Stimulated activated CD8-positive, alpha-beta memory T cell treated with anti-CD3 and anti-CD28 coated beads, Interleukin-15, amount 100 ng/mL, for 48 hours (primary cell): ENCODE measurements at places on chromosomes 1 and 21.

DNA sequence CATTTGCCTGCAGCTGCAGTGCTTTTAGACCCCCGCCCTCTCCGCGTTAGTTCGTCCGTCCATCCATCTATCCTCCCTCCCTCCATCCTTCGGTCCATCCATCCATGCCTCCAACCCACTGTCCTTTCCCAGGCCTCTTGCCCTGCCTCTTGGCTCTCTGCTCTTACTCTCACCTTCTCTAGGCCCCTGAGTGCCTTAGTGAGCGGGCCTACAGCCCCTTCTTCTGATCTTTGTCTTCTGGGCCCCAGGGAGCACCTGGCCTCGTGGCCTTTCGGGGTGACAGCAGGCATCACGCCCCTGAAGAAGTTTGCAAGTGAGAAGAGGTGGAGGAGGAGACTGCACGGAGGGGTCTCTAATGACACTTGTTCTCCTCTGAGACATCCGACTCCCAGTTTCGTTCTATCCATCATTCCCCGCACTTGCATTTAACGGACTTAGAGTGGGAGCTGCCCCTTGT lies 842 bp downstream of the ATXN7L2 start:
- DNase-seq: no peak

GRCh38 chr21:33884376-33885171 lies 31.0 kb downstream of the ATP5PO start:
- DNase-seq: no peak

- no peak for DNase-seq
These were observed 95.9 kb downstream of the RASAL2 start for GRCh38 chr1:178189814-178190213.

GRCh38 chr1:91129017-91129416 lies 107.2 kb upstream of the ZNF644 start:
- no peak for DNase-seq

GRCh38 chr1:177186639-177187038 lies 15.9 kb downstream of the BRINP2 start:
- no peak for DNase-seq

DNA sequence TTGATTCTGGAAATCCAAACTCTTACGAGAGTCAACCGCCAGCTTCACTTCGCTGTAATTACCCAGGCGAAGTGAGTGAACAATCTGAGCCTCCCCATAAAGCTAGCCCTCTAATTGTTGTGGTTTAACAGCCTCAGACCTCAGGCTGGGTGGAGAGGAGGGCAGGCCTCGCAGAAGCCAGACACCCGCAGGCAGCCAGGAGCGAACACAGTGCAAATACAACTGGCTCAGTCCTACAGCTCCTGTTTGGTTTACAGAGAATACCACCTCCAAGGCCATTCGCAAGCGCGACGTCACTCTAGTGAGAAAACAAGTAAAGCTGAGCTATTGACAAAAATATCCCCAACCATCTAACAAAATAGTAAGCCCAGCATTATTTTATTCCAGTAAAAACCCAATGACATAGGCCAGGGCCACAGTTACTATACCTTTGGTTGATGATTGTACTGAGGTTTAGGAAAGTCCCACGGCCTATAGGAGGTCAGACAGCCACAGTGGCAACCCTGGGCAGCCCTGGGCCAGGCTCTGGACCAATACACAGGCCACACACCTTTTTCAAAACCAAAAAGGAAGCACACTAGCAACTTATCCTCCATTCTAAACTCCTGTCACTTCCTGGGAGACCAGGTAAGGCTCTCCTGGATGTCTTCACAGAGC lies 163.3 kb downstream of the ETS2 start:
- DNase-seq: no peak

DNA sequence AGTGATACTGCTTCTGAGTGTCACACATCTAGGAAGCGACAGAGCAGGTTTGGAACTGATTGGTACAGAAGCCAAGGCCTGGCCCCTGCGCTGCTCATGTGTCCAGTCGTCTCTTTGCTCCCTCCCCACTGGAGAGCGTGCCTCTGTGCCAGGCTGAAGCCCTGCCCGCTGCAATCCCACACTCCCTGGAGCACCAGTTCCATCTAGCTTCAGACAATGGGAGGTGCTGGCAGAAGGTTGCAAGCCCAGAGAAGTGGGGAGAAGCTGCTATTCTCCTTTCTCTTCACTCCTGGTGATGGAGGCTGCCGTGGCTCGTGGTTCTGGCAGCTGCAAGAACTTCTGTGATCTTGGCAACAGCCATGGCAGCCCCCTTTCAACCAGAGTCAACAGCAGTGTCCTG lies 250.9 kb downstream of the MATN1 start:
- DNase-seq: no peak

DNA sequence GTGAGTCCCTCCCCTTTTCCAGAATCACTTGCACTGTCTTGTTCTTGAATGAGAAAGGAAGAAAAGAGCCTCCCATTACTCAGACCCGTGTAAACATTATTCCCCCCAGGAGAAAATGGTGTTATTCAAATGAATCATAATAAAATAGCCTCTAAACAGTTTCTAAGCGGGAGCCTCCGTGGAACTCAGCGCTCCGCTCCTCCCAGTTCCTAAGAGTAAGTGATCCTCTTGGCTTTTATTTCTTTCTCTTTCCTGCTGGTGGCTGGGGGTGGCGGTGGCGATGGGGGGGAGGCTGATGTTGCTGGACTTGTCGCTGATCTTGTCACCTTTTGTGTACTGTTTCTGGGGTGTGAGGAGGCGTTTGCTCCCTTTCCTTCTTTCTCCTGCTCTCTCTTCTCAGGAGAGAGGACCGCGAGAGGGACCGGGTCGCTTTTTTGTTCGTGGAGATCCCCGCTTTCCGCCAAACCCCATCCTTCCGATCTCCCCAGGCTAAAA lies 781 bp downstream of the PROX1 start:
- no peak for DNase-seq

- no peak for DNase-seq
These were observed 35.6 kb upstream of the POU2F1 start for GRCh38 chr1:167185062-167185461.

DNA sequence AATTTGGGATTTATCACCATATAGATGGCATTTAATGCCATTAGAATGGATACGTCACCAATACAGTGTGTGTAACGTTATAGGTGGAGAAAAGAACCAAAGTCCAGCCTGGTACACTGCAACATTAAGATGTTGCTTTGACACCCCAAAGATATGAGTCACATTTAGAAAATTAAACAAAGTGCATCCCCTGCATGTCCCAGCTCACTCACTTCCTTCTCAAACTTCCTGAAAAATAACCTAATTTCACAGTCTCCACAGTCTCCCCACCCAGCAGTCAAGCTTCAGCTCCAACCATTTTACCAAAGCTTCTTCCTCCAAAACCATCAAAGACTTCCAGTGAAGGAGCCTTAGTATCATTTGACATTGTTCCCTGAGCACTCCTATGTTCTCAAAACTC lies 111.9 kb downstream of the OMA1 start:
- DNase-seq: no peak

DNA sequence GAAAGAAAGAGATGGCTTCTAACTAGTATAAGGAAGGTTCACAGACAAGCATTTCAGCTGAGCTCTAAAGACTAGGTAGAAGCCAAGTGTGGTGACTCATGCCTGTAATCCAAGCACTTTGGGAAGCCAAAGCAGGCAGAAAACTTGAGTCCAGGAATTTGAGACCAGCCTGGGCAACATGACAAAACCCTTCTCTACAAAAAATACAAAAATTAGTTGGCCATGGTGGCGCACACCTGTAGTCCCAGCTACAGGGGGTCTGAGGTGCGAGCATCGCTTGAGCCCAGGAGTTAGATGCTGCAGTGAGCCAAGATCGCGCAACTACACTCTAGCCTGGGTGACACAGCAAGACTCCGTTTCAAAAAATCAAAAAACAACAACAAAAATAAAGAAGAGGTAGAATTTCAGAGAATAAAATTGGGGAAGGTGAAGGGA lies 27.8 kb downstream of the FBXO42 start:
- no peak for DNase-seq

GRCh38 chr1:154809436-154810413 lies 60.4 kb downstream of the KCNN3 start:
- no peak for DNase-seq
